Stimulated activated CD8-positive, alpha-beta memory T cell treated with anti-CD3 and anti-CD28 coated beads, Interleukin-4, amount 100 ng/mL, for 1 hour (primary cell): ENCODE measurements at places on chromosomes 3 and 15.

- DNase-seq = no peak
Measured at GRCh38 chr3:18712713-18713576, 287.8 kb upstream of the SATB1 start.

- no peak for DNase-seq
Measured at GRCh38 chr3:73503781-73504180, 121.0 kb downstream of the PDZRN3 start.

GRCh38 chr15:52324109-52324508, 28.5 kb upstream of the MYO5C start:
- no peak for DNase-seq

- no peak for DNase-seq
Measured at GRCh38 chr3:77571971-77572715, 532.2 kb downstream of the ROBO2 start.

- DNase-seq = no peak
Measured at GRCh38 chr3:54891540-54891897, 36.3 kb downstream of the LRTM1 start.

- DNase-seq = no peak
Measured at GRCh38 chr3:119862616-119863015, 80.7 kb downstream of the NR1I2 start.

- DNase-seq = no peak
Measured at GRCh38 chr3:128521715-128522114, 28.7 kb upstream of the GATA2 start.

- DNase-seq = no peak
Measured at GRCh38 chr3:134381831-134382442, 7.7 kb upstream of the AMOTL2 start.

GRCh38 chr15:49309889-49310288, 113.2 kb upstream of the FGF7 start:
- no peak for DNase-seq

- no peak for DNase-seq
Measured at GRCh38 chr15:45785897-45786296, 151.1 kb downstream of the SQOR start.

DNA sequence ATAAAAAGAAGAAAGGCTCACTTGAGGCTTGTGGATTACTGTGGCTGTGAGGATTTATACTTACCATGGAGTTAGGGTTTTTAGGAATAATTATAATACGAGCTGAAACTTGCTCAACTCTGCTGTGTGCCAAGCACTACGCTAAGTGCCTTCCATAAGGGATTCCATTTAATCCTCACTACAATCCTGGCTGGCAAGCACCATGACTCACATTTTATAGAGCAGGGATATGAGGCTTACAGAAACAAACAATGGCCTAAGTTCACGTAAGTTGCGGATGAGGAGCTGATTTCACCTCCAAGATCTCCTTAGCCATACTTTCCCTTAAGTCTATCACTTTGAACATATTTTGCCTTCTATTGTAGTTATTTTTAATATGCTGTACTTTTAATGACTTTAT, 43.9 kb upstream of the ARL8B start:
- no peak for DNase-seq

DNA sequence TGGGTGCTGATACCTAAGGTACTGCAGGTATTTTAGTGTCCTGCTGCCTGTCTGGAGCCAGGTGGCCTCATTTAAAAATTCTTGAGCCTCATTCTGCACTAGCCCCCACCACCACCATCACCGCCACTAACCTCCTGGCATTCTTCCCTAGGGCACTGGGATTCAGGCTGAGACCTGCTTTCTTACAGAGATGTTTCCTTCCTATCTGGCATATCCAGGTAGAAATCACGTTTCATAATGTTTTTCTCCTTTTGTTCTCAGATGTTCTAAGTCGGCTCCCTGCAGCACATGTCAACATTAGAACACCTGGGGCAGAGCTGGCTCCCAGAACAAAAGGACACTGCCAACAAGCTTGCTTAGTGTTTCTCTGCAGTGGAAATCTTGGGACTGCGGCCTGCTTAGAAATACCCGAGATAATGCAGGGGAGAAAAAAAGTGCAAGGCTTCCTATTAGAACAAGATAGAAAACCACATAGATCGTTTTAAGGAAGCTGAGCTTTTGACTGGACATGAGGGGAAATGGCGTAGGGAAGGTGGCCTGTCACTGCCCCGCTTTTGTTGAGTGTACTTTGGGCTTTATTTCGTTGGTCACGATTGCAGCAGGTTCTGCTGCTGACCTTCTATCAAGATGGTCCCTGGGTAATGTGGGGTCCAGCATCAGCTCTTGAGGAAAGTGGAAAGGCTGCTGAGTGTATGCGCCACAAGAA, 59.6 kb upstream of the PPARG start:
- DNase-seq = no peak

- DNase-seq = no peak
Measured at GRCh38 chr15:73926219-73927002, at the start of gene LOXL1. Gene LOXL1 (plus strand): TSS chr15:73926462. CDS start chr15:73926784, 322 bp downstream.

DNA sequence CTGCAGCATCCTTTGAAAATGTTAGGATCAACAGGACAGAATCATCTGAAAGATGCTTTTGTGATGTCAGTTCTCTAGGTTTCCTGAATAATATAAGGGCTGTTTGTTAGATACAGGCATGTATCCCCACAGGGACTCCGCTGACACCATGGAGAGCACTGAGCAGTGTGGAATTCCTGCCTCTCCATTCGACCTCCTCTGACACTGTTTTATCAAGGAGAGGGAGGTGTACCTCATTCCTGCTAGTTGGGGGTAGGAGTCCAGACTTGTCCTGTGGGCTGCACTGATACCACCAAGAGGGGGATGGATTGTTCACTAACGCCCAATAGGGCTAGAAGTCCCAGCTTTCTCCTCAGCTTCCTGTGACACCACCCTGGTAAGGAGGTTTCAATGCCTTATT, 46.6 kb downstream of the LARS2 start:
- no peak for DNase-seq

GRCh38 chr3:108407886-108408285, 102.5 kb downstream of the MYH15 start:
- no peak for DNase-seq

GRCh38 chr15:72764656-72765055, 18.9 kb downstream of the ADPGK start:
- no peak for DNase-seq

DNA sequence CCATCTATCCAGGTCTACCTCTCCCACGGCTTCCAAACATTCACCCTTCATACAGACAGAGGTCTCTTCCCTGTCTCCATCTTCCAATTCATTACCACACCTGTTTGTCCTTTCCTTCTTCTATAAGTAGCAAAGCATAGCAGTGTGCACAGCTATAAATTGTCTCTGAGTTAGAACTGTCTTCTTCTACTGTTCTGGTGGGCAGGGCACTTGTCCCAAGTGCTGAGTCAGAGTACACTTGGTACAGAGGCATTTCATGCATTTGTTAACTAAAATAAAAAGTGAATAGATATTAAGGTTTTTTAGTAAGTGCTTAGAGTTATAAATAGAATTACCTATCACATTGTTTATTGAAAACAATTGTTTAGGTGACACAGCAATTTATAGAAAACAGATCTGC, 150.1 kb upstream of the CCDC54 start:
- DNase-seq = no peak

- DNase-seq = no peak
Measured at GRCh38 chr15:66845266-66845785, 143.3 kb downstream of the SMAD6 start.

GRCh38 chr3:150371741-150372254, 36.3 kb upstream of the TSC22D2 start:
- DNase-seq = no peak

DNA sequence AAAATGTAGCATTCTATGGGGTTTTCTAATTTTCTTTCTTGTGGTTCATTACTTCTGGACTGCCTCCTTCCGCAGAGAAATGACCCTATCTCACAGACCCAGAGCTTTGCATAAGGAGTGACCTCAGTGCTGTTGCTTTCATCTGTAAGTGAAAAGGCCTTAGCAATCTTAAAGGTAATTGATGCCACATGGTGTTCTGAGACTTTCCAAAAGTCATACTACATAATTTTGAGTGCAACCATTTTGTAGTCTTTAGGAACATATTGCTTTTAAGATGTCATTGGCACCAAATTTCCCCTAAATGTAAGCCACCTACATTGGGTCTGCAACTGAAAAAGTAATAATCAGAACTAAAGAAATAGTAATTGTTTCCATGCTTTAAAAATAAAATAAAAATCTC, 9.2 kb upstream of the HHLA2 start:
- DNase-seq = no peak

DNA sequence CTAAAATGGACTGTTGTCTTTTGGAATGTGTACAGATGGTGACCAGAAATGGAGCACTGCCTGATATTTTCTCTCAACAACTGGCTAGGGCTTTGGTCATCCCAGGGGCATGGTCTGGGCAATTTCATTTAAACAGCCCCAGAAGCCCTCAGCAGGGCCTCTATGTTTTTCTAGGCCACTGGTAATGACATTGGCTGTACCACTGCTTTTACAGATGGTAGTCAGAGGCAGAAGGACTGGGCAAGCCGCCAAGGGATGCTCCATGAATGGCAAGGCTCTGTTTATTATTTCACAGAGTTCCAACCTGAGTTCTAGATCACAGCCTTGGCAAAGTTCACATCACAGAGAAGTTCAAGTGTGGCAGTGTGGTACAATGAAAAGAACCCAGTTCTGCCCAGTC, 37.0 kb upstream of the LMCD1 start:
- DNase-seq = no peak

GRCh38 chr3:45712434-45713110, 23.4 kb downstream of the SACM1L start:
- no peak for DNase-seq

DNA sequence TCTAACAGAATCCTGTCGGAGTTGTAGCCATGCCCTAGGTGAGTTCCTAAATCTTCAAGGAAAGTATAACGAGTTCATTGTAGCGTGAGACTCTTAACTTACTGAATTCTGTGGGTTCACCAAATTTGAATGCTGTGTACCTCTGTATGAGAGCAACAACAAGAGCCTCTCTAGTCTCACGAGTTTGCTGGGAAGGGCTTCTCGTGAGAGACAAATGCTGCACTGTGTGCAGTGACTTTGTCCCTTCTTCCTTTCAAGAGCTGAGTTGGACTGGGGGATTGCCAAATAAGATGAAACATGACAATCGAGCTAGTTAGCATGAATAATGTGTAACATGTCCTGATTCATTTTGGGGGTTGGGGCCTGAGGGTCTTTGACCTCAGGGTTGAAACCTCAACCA, 32.2 kb downstream of the KAT2B start:
- DNase-seq = no peak

DNA sequence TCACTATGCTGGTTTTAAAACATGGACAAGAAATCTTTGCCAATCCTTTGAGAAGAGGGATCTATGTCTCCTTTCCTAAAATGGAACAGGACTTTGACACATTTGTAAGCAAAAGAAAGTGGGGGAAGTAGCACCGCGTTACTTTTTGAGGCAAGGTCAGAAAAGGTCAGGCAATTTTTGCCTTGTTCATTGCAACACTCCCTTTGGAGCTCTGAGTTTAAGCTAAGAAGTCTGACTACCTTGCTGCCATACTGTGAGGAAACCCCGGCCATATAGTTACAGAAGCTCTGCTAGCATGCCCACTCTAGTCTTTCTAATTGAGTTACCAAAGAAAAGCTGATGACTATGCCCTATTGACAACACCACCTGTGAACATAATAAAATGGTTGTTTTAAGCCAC, 1.4 kb downstream of the FAM227B start:
- DNase-seq = no peak

DNA sequence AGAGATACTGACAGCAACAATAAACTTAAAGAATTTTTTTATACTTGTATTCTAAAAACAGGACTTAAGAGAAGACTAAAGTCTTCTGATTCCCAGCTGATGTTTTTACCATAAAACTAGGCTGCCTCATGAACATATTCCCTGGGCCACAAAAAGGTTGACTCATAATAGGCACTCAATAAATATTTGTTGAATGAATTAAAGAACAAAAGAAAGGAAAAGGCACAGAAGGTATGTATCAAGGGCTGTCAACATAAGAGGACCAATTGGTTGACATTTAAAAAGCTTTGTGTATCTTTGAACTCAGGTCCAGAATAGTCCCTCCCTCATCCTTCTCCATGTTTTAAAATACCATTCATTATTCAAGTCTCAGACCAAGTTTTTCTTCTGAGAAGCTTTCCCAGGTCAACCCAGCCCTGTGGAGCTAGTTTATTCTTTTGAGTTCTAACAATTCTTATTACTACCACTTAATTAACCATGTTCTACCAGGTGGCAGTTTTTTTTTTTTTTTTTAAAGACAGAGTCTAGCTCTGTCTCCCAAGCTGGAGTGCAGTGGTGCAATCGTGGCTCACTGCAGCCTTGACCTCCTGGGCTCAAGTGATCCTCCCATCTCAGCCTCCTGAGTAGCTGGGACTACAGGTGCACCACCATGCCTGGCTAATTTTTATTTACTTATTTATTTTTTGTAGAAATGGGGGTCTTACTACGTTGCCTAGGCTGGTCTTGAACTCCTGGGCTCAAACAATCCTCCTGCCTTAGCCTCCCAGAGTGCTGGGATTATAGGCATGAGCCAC, 17.5 kb upstream of the ARHGEF3 start:
- no peak for DNase-seq

- DNase-seq = no peak
Measured at GRCh38 chr3:178283561-178283960, 252.7 kb upstream of the KCNMB2 start.

DNA sequence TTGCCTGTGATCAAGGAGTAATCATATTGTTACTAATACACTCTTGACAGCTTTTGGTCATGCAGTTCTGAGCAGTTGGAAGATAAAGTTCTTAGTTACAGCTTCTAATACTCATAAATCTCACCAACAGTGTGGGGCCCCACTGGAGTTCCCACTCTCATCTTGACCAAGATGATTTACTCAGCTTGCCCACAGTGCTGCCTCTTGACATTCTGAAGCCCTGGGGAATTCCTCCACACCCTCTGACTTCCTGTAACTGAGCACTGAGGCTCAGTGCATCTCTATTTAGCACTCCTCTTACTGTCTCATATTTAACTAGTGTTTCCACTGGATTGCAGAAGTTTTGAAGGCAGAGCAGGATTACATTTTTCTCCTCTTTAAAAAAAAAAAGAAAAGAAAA, 1.9 kb upstream of the ARL6IP5 start:
- DNase-seq = no peak

- no peak for DNase-seq
Measured at GRCh38 chr15:51267703-51268083, 70.7 kb downstream of the CYP19A1 start.

- DNase-seq = no peak
Measured at GRCh38 chr15:58063614-58064013, 1.9 kb downstream of the ALDH1A2 start.

DNA sequence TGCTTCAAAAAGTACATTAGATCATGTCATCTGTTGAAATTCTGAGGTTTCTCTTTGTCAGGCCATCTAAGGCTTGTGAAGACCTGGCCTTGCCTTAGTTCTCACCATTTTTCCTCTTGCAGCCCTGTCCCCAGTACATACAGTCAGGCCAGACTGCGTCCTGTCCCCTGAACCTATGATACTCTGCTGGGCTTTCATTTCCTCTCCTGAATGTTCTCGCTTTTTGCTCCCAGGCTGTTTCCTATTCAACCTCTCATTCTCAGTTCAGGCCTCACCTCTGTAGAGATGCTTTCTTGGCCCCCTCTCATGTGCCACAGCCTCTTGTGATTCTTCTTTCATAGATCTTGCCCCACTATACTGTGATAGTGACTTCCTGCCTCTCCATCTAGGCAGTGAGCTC, 648.8 kb upstream of the KCNMB2 start:
- DNase-seq = no peak

- DNase-seq = no peak
Measured at GRCh38 chr15:49877117-49877872, 241.7 kb downstream of the ATP8B4 start.

- no peak for DNase-seq
Measured at GRCh38 chr3:106117490-106117858, 248.7 kb upstream of the CBLB start.
